Glutamatergic neuron (in vitro differentiated cells): ENCODE measurements at places on chromosomes 13 and 19.

- DNase-seq: no peak
Observed at GRCh38 chr13:38384171-38384570, 34.5 kb downstream of the UFM1 start.

GRCh38 chr13:29730253-29730652 is 120.2 kb downstream of the UBL3 start:
- no peak for DNase-seq

DNA sequence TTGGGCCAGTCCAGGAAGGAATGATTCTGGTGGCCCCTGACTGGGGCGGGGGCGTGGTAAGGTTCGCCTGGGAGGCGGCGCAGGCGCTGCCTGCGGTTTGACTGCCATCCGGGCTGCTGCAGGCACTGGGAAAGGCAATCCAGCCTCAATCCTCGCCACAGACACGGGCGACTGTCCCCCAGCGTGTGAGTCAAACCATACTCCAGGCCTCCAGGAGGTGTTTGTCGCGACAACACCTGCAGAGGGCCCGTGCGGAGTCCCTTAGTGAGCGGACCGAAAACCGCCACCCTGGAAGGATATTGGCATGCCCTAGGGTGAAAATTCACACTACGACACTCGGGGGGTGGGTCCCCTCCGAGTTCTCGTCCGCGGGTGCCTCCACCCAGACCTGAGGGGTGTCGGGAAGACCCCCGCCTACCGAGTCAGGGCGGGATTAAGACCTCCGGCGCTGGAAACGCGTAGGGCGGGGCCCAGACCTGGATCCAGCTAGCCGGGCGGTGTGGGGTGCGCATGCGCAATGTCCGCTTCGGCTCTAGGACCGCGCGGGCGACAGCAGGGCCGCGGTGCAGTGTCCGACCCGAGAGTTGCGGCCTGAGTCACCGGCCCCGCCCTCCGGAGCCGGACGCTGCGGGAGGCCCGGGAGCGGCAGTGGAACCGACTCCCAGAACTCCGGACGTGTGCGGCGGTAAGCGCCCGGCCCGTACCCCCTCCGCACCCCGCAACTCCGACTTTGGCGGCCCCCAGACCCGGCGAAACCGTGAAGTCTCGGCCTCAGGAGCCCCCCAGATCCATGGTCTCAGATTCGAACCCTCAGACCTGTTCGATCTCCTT is at the start of gene CAPNS1:
TSS of gene CAPNS1 (plus strand) at position 594 of the 831 bp plus-strand sequence. CDS start 946 bp downstream, outside the sequence.
- peak; percentile 99 for DNase-seq

- no peak for DNase-seq
Observed at GRCh38 chr13:32033744-32034143, 2.2 kb downstream of the FRY start.

- peak; percentile 20 for DNase-seq
Observed at GRCh38 chr19:16627193-16627927, 644 bp downstream of the MED26 start.

DNA sequence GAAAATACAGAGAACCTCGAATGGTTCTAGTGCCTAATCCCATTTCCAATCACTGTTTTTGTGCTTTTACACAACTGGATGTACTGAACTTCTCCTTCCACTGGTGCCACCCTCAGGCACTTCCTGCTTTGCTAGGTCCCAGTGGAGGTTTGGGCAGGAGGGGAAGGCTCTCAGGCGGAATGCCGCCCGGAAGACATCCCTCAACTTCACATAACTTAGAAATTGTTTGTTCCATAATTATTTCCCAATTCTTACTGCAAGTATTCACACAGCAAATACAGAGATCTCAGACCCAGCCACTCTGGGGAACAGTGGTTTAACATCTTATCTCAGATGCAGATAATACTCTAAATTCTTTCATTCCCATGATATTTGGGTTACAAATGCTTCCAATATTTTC is 195.7 kb upstream of the IPO5 start:
- DNase-seq: no peak

DNA sequence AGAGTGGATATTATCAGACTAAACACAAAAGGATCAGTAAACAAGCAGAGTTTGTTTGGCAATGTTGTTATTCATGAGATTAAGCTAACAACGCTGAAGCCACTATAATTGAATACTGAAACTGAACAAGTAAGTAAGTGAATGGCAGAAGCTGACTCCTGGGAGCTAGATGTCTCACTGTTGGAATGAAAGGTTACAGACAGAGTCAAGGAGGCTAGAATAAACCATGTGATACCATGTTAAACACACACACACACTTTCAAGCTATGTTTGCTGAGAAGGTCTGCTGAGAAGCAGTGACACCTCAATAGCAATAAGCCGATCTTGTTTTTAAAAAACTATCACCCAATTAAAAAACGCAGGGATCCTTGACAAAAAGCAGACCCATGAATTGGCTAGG is 1609.4 kb upstream of the MIR17HG start:
- DNase-seq: no peak

- DNase-seq: no peak
Observed at GRCh38 chr13:31090961-31091624, 70.6 kb downstream of the HSPH1 start.

- no peak for DNase-seq
Observed at GRCh38 chr13:32737679-32738078, 151.4 kb downstream of the PDS5B start.

GRCh38 chr13:25819856-25820530 is 231.8 kb downstream of the SHISA2 start:
- no peak for DNase-seq

- no peak for DNase-seq
Observed at GRCh38 chr13:63190742-63191141, 1775.1 kb upstream of the PCDH20 start.

- DNase-seq: no peak
Observed at GRCh38 chr19:33251076-33251475, 25.4 kb upstream of the SLC7A10 start.

DNA sequence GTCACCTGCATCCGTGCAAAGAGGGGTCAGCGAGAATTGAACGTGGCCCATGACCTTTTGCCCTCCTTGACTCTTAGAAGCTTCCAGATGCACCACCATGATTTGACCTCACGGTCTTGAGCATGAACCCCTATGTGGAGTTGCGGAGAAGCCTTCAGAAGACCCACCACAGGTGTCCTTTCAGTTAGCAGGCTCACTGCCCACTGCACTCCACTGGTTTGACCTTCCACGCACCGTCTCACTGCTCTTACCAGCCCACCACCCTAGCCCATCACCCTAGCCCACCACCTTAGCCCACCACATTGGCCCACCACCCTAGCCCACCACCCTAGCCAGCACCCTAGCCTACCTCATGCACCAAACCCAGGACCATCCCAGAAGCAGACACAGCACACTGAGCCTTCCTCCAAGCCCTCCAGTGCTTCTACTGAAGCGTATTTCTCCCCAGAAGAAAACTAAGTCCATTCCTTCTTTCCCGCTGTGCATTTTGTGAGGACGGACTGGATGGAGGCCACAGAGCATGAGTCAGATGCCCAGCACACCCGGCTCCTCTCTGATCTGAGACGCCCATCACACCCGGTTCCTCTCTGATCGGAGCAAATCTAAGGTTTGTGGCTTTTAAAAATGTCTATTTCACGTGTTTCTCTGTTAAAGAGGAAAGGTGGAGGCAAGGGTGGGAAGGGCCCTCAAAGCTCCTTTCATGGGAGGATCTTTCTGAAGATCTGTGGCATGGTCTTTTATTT is 45.8 kb downstream of the SOX1 start:
- DNase-seq: no peak

DNA sequence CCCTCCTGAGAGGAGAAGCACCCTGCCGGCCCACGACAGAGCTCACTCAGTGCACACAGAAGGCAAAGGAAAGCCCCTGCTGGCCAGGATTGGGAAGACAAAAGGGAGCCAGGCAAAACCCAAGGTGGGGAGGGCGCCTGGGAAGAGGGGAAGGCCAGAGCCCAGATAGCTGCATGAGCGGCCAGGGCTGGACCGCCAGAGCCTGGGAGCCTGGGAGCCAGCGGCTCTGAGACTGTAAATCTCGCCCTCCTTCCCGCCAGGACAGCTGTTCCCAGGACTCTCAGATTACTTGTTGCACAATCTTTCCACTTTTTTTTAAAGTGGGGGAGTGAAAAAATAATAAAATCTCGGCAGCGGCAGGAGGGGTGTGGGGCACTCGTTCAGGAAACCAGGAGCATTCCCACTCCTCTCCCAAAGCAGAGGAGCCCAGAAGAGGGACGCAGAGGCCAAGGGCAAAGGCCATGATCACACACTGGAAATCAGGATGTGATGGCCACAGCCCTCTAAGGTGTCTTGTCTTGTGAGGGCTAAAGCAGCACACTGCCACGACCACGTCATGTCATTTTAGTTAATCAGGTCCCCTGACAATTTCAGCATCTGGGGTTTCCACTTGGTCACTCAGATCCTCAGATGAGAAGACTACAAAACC is 19.6 kb upstream of the EPHX3 start:
- peak; percentile 74 for DNase-seq

DNA sequence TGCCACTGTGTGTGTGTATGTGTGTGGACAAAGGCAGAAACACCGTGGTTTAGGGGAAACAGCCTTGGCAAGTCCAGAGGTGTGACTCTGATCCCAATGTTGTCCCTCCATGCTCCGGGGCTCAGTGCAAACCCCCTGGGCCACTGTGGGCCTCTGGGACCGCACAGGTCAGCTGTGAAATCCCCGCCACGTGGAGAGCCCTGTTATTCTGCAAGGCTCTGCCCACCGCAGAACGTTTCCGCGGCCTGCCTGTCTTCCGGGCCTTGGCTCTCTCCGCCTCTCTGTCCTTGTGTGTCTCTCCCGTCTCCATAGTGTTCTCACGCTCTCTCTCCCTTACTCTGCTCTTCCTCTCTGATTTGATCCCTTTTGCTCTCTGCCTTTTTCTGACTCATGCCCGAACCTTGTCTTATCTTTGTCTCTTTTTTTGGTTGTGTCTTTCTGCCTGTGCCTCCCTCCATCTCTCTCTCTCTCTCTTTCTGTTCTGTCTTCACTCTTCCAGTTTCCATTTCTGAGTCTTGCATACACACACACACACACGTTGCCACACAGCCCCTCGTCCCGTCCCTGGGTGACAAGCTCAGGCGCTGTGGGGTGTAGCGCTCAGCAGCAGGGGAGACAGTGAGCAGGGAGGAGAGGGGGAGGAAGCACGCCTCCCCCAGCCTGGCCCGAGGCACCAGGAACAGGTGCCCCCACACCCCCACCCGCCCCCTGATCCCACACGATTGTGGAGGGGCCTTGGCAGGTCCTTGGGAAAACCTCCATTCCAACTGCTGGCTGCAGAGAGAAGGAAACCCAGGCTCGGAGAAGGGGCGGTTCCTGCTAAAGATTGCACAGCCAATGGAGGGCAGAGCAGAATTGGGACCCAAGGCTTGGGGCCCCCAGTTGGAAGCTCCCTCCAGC is 3.0 kb downstream of the TTYH1 start:
- DNase-seq: no peak

DNA sequence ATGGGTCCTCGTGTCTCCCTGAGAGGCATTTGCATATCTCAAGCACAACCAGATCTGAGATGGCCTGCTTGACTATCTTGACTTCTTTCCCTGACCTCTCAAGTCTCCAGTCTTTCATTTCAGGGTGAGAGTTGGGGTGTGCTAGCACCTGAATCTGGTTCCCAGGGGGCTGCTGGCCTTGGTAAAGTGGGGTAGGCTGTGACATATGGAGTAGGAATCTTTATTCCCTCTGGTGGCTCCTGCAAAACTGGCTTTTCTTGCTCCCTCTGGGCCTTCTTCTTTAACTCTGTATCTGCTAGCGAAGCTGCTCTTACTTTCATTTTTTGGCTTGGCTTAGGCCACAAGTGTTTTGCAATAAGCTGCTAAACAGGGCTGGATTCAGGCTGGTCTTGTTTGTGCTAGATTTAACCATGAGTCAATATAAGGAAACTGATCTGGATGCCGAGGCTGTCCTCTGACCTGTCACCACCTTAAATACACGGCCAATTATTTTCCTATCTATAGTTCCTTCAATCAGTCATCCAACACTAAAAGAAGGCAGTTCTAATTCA is 42.3 kb downstream of the ZNF493 start:
- no peak for DNase-seq

DNA sequence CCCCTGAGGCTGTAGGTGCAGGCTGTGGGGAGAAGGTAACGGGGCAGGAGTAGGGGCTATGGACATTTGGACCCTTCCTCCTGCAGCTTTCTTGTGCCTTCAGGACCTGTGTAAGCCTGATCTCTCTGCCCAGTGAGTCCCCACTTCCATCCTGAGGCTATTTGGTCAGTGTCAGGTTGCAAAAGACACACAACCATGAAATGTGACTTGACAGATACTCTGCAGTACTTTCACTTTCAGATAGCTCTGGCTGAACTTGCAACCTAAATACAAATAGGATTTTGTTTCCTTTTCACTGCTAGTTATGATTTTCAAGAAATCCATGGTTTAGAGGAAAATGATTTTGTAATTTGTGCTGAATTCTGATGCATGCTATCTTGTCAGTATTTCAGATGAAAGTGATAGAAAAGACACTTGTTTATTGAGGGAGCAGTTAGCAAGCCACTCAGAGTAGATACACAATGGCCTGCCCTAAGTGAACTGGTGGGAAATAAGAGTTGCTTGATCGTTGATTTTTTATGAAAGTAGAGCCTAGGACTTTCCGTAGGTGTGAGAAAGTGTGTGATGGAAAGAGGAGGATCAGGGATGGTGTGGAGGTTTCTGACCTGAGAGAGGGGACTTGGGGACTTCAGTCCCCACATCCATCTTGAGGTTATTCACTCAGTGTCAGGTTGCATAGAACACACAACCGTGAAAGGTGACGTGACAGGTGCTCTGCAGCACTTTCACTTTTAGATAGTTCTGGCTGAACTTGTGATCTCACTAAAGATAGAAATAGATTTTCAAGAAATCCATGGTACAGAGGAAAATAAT is 18.1 kb upstream of the EID2 start:
- DNase-seq: no peak

DNA sequence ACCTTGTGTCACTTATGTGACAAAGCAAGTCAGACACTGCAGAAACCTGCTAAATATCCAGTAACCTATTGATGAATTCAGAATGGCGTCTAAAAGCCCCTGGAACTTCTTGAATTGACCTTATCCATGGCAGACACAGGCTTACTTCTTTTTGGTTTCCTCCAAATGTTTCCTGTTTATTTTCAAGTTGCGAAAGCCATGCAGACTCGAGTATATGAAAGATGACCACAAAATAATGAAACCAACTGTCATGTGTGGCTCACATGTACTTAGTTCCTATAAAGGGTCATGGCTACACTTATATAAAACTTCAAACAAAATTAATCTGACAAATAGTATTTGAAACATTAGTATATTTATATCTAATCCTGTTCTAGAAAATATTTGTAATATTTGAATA is 113.1 kb upstream of the FNDC3A start:
- no peak for DNase-seq

DNA sequence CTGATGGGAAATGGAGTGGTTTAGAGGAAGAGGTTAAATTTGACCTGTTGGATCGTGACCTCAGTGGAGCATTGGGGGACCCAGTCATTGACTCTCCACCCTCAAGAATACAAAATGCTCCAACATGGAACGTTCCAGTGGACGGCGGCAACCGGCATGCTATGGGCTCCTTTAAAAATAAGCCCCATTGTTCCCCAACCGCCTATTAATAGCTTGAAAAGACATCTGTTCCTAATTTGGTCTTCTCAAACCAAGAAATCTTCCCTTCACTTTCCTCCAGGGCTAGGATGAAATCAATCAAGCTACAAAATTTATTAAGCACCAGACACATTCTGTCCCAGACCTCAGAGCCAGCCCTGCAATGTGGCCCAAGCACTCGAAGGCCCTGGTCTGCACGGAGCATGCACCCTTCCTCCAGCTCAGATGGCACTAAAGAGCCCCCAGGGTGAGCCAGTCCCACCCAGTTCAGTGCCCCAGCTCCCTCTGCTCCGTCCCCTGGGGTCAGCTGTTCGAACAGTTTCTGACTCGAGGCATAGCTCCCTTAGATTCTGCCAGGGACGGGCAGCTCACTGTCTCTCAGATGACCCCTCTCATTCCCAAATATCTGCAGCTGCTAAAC is 22.5 kb upstream of the VSTM2B start:
- DNase-seq: no peak
